ENCODE measurements at places on chromosomes 7 and 10.

GRCh38 chr7:105101864-105102263, 87.9 kb downstream of the KMT2E start:
- no peak for DNase-seq

- no peak for DNase-seq
Measured at GRCh38 chr7:2530071-2530987, 10.8 kb downstream of the LFNG start.

DNA sequence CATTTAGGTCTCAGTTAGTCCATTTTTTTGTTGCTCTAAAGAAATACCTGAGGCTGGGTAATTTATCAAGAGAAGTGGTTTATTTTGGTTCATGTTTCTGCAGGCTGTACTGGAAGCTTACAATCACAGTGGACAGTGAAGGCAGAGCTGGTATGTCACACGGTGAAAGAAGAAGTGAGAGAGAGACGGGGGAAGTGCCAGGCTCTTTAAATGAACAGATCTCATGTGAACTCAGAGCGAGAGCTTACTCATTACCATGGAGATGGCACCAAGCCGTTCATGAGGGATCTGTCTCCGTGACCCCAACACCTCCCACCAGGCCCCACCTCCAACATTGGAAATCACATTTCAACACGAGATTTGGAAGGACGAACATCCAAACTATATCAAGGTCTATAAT, 18.9 kb upstream of the PNLIPRP3 start:
- no peak for DNase-seq

DNA sequence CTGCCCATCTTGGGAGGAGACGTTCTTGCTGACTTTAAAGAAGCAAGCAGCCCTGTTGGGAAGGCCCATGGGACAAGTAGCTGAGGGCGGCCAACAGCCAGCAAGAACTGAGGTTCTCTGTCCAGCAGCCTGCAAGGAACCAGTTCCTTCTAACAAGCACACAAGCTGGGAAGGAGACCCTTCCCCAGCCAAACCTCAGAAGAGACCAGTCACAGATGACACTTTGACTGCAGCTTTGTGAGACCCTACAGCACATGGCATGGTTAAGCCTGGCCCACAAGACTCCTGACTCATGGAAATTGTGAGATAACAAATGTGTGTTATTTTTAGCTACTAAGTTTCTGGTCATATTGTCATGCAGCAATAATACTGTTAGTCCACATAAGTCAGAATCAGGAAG, 99.9 kb downstream of the PRLHR start:
- DNase-seq = no peak

DNA sequence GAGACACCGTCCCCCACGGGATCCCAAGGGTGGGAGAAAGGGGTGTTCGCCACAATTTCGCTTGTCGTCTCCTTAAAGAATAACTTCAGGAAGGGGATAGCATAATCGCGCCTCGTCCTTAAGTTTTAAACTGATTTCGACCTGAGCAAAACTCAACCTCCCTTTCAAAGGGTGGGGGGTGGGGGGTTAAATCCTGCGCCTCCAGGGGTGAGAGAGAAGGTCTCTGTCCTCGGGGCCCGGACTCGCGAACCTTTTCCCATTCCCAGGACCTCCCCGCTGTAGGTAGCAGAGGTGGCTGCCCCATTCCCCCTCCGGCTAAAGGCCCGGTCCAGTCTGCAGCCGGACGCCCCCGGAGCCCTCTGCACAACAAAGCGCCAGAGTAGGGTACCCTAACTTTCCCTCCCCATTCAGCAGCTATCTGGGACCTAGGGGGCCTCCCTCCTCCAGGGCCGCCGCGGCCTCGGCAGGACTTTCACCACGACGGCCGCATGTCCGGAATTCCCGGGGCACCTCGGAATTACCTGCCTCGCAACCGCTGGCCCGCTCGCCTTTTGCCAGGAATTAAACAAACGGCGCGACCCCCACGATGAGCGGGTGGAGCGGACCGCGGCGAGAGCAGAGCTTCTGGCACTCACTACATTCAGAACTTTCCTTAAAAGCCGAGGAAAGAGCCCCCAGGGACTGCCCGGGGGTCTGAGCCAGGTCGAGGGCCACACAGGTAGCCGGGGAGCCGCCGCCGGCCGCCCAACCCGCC, 1.7 kb downstream of the CDK6 start:
- no peak for DNase-seq

- no peak for DNase-seq
Measured at GRCh38 chr10:84783386-84783785, 455.0 kb downstream of the CCSER2 start.

DNA sequence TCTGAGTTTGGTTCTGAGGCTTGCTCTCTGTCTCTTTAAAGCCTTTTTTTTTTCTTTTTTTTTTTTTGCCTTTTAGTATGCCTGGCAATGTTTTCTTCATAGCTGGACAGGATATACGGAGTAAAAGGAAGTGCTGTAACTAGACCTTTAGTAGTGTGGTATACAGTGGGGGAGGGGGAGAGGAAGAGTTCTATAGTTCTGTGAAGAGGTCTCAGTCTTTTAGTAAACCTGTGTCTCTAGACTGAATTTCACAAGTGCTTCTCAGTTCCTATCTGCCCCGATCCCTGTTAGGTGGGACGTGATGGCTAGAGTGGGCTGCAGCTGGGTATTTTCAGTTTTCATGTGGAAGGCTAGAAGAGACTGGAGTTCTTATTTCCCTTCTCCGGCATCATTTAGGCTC, 3.1 kb upstream of the ABCC2 start:
- DNase-seq = no peak

- no peak for DNase-seq
Measured at GRCh38 chr7:156764016-156764669, 123.6 kb downstream of the RNF32 start.

GRCh38 chr10:20977300-20977699, 80.2 kb upstream of the NEBL start:
- DNase-seq = no peak

- peak; percentile 84 for DNase-seq
Measured at GRCh38 chr7:94289071-94289470, 105.6 kb upstream of the COL1A2 start.

DNA sequence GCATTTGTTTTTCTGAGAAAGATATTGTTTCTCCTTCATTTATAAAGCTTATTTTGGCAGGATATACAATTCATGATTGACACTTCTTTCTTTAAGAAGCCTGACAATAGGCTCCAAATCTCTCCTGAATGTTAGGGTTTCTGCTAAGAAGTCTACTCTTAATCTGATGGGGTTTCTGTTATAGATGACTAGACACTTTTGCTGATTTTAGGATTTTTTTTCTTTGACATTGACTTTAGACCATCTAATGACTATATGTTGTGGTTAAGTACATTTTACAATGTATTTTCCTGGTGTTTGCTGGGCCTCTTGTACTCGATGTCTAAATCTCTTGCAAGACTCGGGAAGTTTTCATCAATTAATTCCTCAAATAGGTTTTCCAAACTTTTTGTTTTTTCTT, 321.8 kb upstream of the SMIM30 start:
- DNase-seq = no peak

GRCh38 chr10:23818484-23818883, 379.6 kb downstream of the OTUD1 start:
- DNase-seq = no peak

GRCh38 chr10:107434201-107434600, 269.7 kb upstream of the SORCS1 start:
- DNase-seq = no peak

DNA sequence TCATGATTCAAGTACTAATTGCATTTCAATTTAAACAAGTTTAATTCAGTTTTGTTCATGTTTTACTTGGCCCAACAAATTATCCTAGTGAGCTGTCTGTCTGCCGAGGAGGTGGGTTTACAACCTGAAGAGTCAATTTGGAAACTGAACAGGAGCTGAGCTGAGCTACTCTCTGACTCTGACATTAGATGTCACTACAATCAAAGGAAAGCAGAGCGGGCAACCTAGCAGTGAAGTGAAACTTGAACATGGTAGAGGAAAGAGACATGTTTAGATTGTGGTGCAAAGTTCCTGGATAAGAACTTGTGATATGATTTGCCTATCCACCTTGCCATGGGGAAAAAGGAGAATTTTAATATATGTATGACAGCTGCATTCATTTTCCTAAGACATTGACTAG, 9.6 kb upstream of the AGR3 start:
- DNase-seq = no peak

GRCh38 chr7:25358926-25359325, 130.6 kb upstream of the NPVF start:
- DNase-seq = no peak

DNA sequence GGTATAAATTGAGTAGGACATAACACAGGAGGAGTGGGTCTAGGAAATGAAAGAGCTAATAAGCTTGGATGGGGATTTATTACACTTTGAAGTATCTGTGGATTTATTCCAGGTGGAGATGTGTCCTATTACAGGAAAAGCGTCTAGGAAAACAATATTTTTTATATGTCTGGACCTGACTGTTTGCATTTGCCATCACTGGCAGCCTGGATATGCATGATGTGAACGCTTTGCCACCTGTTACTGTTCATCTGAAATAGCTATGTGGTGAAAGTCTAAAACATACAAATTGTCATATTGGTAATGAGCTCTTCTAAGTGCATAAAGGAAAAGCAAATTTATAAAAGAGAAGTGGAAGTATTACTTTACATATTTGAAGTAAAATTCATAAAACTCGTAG, 31.6 kb upstream of the AGMO start:
- no peak for DNase-seq

DNA sequence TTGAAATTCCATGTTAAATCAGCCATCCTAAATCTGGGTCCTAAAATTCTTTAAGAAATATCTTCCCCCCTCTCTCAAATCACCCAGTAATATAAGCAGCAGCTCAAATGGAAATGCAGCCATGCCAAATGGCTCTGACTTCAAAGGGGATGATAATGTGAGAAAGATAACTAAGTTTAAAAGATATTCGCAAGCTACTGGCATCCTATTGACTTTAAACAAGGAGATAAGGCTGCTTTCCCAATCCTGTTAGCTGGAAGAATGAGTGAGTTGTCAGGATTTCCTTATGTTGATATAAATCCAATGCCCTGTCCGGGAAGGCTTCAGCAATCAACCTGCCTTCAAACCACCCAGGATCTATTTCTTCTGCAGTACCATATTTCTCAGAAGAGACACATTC, 172.0 kb downstream of the FANK1 start:
- no peak for DNase-seq

GRCh38 chr10:112536663-112537062, 89.6 kb downstream of the VTI1A start:
- no peak for DNase-seq

DNA sequence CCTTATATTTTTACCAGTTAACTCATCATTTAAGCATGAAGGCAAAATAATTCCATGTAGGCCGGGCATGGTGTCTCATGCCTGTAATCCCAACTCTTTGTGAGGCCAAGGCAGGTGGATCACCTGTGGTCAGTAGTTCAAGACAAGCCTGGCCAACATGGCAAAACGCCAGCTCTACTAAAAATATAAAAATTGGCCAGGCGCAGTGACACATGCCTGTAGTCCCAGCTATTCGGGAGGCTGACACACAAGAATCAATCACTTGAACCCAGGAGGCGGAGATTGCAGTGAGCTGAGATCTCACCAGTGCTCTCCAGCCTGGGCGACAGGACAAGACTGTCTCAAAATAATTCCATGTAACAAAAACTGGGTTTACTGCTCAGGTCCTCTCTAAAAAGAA, 18.3 kb downstream of the HNRNPA2B1 start:
- DNase-seq = no peak

GRCh38 chr10:63584725-63585035, 63.5 kb downstream of the REEP3 start:
- no peak for DNase-seq

- DNase-seq = no peak
Measured at GRCh38 chr7:121322460-121322859, 6.3 kb upstream of the WNT16 start.

DNA sequence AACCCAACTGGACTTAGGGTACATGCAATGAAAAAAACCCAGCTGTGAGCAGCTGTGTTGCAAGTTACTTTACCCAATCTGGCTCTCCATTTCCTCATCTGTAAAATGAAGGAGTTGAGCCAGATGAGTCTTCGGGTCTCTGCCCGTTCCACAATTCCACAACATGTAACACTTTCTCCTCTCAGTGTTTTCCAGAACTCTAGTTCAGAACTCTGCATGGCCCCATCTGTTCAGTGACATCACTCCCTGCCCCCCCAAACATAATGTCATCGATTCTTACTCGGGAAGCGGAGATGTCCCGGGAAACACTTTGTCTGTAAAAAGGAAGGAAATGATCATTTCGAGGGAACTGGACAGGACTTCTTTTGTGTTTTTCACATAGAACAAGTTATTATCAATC, 2.5 kb downstream of the SH3PXD2A start:
- no peak for DNase-seq

GRCh38 chr7:17506095-17506494, 207.6 kb downstream of the AHR start:
- DNase-seq = no peak

DNA sequence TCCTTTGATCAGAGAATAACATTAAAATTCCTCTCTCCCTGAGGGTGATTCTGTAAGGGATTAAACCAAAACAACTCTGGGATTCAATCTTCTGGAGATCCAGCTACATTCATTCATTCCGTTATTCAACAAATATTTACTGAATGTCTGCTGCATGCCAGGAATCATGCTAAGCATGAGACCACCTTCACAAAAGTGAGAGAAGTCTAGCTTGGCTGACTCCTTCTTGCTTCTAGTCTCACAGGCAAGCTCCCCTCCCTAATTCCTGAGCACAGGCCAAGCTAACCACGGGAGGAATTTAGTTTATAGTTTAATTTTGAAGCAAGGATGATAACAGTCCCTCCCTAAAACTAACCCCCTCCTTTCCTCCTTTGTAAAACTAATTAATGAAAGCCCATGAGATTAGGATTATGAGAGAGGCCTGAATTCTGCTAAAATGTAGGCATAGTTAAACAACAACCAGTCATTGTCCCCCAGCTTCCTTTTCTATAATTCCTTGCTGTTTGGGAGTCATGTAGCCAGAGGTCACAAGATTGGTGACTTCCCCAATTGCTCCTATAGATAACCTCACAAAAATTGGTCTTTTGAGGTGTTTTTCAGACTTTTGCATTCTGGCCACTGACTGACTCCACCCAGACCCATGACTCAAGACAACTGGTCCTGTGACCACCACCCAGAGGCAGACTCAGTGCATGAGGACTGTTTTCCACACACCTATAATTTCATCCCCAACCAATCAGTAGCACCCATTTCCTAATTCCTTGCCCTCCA, 113.5 kb downstream of the ITGB8 start:
- DNase-seq = no peak

DNA sequence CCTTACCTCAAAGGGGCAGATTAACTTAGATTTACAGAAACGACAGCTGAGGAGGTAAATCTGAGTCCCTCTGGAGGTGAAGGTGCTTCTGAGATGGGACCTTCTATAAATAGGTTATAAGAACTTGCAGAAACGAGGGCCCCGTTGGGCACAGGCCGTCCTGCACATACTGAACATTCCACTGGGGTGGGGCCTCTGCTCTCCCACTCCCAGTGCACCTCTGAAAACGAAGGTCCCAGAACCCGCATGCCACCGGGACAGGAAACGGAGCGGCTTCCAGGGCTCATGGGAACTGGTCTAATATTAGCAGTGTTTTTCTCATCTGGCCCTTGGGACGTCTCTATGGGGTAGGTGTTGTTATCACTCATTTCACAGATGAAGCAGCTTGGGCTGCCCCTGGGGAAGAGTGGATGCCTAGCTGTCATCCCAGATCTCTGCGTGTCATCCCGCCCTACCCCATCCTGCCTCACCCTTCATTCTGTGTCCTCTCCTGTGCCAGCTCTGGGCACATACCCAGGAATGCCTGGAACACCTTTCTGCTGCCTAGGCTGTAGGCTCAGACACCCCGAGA, 19.6 kb downstream of the C10orf62 start:
- DNase-seq = no peak
